Mammary epithelial cell (primary cell): ENCODE measurements at places on chromosomes 1 and 21. TPM values are rescaled to one million over a fixed set of nuclear protein-coding genes. Genes with fewer than 3 reads are reported as not detected.

DNA sequence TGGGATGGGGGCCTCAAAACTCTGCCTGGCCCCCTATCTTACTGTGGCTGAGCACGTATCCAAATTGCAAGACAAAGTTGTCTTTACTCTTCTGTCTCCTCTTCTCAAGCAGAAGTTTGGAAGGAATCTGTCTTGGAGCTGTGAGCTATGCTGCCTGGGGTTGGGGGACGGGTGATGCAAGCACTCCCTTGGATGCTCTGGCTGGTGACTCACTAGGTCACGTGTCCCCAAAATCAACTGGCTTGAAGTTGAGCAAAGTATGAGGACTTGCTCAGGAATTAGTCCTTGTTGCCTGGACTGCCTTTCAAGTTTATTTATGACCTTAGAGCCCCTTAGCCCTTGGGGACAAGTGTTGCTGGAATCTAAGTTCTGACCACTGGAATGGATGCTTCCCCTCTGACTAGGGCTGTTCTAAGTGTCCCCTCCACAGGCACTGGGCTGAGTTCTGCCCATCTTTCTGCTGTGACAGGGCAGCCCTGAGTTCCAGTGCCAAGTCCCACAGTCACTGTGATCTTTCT is 269.5 kb downstream of the HHAT start:
- peak; percentile 72 for DNase-seq

Gene F5
- total RNA-seq = 0.08 TPM in 1 of 2 replicates, not detected in the other

GRCh38 chr1:172298141-172298540 is 122.3 kb upstream of the C1orf105 start:
- DNase-seq = no peak

- no peak for DNase-seq
These were observed 342.8 kb downstream of the RPS6KC1 start for GRCh38 chr1:213393860-213394259.

DNA sequence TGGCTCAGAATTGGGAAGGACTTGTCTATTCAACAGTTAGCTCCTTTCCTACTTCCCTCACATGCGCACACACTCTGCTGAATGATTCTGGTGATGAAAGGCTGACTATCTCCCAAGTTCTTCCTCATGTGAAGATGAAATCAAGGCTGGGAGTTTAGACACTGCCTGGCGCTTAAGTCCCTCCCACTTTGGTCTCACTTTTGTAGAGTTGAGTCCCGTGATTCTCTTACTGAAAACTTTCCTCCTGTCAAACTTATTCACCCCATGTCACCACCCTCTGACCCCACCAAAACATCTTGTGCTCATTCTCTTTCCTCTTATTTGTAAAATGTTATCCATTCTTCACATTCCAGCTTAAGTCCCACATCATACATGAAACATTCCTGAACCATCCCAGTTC is 8.4 kb upstream of the MRPS6 start:
- DNase-seq = no peak

Gene FMO3
- not detected in 2 replicates for total RNA-seq

DNA sequence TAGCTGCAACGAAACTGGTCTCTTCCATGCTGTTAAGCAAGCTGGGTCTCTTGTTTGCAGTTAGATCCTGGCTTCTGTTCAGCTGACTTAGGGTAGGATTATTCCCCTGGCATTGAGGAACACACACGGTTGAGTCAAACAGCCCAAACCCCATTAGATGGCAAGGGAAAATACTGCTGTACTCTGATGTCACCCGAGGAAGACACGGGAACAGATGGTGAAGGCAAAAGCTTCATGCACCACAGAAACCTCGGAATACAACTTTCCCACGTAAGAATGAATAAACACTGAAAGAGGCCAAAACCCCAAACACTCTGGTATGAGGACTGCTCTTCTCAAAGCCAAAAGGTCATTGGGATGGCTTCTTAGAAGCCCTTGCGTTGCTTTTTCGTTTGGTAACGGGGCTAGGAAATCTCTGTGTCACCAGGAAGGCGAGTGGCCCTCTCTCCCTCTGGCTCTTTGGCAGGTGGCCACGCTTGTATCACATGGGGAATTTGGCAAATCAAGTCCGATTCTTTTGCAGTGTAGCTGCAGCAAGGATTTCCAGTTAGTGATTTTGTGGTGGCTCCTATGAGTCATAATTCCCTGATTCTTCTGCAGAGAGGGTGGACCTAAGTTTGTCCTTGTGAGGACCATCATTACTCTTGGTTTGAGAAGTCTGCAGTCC is 16.7 kb upstream of the LYST start:
- peak; percentile 83 for DNase-seq

Gene FNDC10
- 3.5 TPM for total RNA-seq

GRCh38 chr1:25516686-25517085 is 26.7 kb upstream of the LDLRAP1 start:
- DNase-seq = no peak

Gene NUCKS1
- total RNA-seq = 160 and 177 TPM in 2 replicates

- DNase-seq = no peak
These were observed 407.6 kb upstream of the DEPDC1 start for GRCh38 chr1:68904477-68904876.

DNA sequence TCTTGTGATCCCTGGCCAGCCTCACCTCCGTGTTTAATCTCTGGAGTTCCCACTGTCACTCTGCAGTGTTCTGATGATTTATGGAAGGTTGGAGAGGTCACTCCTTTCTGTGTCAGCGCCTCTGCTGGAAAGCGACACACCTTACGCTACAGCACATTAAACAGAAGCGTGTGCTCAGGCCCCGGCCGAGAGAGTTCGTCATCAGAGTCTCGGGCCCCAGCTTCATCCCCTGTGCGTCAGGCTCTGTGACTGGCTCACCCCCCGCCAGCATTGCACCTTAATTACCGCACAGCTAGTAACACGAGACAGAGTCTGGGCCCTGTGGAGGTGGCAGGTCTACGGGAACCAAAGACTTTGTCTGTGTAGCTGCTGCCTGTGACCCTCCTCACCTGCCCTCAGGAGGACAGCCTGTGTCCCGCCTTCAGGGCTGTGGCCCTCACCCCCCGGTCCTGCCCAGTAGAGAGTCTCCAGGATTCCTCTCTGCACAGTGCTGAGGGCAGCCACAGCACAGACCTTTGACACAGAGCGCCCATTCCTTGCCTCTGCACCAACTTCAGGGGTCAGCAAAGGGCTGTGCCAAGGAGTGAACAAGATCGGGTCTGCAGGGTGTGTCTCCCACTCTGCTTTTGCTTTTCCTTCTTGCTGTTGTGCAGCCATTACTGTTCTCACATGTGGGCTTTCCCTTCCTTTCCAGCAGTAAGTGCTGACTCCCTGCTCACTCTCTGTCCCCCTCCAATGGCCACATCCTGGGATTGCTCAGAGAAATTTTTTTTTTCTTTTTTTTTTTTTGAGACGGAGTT is 157.6 kb downstream of the PGBD5 start:
- DNase-seq = peak; percentile 23

GRCh38 chr1:37995751-37996345 is 6.0 kb upstream of the SF3A3 start:
- no peak for DNase-seq

DNA sequence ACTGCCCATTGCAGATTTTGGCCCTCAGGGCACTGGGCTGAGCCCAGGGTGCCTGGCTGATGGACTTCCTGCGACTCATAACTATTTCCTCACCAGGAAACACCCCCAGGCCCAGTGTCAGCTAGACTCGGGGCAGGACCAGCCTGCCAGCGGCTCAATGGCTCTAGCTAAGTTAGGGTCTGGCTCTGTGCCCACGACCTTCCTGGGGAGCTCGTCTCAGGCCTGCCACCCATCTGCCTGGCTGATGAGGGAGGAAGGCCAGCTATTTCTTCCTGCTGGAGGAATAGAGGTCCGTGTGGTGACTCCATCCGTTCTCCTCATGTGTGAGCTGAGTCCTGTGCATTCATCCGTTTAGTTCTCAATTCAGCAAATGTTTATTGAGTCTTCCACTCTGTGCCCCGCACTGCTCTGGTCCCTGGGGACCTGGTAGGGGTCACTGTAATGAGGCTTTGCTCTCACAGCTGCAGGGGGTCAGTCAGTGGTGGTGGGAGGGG is 44.5 kb downstream of the KIRREL1 start:
- peak; percentile 62 for DNase-seq

Gene SPRR3
- not detected in 2 replicates for total RNA-seq

GRCh38 chr1:6824665-6825368 is 39.6 kb downstream of the CAMTA1 start:
- DNase-seq = peak; percentile 69

- no peak for DNase-seq
These were observed 57.9 kb downstream of the PHTF1 start for GRCh38 chr1:113701429-113701828.

DNA sequence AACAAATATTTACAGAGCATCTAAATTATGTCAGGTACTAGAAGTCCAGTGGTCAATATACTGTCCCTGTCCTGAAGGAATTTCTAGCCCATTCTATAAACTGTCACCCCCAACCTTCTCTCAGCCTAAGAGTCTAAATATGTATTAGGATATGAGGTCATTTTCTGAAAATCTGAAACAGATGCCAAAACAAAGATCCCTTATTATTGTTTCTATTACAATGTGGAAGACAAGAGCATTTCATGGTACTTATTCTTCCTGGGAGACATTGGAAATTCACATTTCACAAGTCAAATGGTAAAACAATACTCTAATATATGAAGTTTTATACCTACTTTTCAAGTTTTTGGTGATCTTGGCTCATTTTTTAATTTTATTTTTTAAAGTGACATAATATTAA is 2.6 kb downstream of the CLCA1 start:
- DNase-seq = no peak

Gene CFAP141
- not detected for total RNA-seq

Gene CD48
- not detected for total RNA-seq

GRCh38 chr1:107626073-107626796 is 338.7 kb downstream of the VAV3 start:
- DNase-seq = no peak

DNA sequence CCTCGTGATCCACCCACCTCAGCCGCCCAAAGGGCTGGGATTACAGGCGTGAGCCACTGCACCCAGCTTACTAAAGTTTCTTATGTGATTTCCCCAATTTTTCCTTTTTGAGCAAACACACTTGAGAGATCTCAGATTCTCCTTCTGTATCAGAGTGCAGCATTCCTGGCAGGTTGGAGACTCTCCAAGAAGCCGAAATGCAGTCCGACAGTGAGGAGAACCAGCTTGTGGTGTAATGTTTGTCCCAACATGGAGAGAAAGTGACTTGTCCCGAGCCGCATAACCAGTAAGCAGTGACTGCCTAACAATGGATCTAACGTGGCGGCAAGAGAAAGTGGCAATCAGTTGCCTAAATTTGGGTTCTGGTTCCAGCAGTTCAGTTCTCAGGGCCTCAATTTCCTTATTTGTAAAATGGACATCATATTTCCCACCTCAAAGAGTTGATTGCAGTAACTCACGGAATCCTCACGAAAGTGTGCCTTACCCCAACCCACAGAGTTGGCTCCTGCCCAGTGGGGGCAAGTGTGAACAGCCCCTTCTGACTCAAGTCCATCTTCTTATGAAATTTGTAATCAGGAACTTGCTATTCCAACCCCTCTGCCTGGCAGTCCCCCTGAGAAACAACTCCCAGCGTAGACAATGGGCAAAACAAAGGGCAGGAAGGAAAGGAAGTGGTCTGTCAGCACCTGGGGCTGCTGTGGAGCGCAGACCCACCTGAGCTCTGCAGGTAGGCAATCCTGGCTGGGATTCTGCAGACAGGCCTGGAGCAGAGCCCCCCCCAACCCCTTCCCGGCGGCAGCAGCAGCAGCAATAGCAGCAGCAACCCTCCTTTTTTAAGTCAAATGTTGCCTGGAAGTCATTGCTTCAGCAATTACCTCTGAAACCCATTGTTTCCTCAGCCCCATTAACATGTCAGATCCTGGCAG is 223.6 kb upstream of the POU3F1 start:
- DNase-seq = no peak

DNA sequence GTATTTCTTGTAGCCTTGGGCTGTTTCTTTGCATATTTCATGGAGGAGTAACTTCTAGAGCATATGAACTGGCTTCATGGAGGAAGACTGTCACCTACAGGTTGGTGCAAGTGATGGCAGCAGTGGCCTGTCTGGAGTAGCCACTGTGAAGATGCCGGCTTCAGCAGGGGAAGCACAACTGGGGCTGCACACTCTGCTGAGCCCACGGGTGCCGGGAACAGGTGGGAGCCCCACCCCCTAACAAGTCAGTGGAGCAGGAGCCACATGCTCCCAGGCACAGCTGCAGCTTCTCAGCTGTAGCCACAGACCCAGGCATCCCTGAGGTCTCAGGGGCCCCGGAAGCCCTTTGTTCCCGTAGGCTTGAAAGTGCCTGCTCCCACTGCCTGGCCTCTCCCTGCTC is 43.2 kb upstream of the C1orf185 start:
- DNase-seq = peak; percentile 10

- peak; percentile 51 for DNase-seq
These were observed 26.3 kb upstream of the SLC5A9 start for GRCh38 chr1:48196237-48196636.

Gene IVL
- total RNA-seq = 0.50 TPM

GRCh38 chr1:235402457-235403200 is 35.4 kb downstream of the TBCE start:
- no peak for DNase-seq

DNA sequence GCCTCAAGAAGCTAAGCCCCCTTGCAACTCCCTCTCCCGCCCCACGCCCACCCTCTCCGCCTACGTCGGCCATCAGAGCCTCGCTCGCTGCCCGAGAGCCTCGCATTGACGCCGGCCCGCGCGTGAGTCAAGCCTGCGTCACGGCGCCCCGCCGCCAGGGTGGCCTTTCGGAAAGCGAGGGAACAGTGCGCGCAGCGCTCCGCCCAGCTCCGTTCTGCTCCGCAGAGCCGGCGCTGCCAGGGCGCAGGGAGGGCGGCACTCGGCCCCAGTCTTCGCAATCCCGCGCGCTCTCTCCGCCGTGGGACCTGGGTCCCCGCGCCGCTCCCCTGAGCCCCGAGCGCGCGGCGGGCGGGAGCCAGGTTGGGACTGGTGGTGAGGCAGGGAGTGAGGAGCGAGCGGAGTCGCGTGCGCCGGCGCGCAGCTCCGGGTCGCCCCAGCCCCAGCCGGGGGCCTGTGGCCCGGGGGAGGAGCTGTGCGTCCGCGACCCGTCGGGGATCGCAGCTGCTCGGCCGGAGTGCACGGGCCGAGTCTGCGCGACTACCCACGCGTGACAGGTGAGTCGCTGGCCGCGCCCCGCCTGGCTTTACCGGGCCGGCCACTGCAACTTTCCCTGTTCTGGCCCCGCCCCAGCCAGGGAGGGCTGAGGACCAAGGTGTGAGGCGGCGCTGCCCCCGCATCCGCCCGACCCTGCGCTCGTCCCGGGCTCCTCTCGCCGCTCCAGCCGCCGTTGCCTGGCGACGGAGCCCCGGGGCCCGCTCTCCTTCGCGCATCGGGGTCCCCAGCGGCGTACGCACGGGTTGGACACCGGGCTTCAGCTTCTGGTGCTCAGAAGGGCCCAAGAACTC is at the start of gene SLC6A17:
TSS of gene SLC6A17 (plus strand) at position 165 of the 845 bp plus-strand sequence. CDS start 16,436 bp downstream, outside the sequence.
- DNase-seq = peak; percentile 68

DNA sequence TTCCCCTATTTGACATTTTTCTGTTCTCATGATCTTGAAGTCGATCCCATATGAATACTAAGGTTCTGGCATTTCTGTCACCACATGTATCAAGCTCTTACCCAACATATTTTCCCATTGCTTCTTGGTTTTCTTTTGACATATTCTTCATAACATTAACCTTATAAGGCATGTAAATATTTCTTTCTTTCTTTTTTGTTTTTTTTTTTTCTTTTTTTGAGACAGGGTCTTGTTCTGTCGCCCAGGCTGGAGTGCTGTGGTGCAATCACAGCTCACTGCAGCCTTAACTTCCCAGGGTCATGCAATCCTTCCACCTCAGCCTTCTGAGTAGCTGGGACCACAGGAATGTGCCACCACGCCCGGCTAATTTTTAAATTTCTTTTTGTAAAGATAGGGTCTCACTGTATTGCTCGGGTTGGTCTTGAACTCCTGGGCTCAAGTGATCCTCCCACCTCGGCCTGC is 33.1 kb upstream of the ERRFI1 start:
- DNase-seq = peak; percentile 35
